Foreskin melanocyte (primary cell): ENCODE measurements at places on chromosomes 3 and 15.

DNA sequence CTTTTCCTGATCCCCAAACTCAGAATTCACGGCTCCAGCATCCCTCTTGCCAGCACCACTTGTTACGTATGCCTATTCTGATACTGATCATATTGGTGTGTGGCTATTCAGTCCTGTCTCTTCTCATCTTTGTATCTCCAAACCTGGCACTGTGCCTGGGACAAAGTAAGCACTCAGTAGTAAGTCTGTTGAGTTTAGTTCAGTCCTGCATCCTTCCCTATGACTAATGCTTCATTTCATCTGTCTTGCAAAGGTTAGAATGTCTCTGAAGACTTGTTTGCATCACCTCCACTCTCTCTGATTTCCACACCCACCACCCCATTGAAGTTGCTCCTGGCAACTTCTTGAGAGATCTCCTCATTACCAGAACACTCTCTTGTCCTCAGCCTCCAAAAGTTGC is 80.3 kb downstream of the HMG20A start:
- DNase-seq: no peak

DNA sequence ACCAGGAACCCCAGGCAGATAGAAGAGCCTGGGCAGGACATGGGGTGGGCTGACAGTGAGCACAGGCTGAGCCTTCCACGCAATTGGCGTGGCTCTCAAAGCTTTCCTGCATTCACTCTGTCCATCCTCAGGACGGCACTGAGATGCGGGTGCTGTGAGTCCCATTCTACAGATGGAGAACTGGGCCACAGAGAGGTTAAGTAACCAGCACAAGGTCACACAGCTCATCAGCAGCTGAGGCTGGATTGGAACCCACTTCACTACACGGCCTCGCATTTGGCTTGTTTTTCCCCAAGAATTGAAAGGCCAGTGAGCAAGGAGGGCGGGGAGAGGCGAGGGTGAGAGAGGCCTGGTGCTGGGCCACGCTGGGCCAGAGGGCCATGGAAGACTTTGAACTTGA is 36.0 kb upstream of the GRIP2 start:
- no peak for DNase-seq

- DNase-seq: no peak
These were observed 407.5 kb upstream of the DPH6 start for GRCh38 chr15:35953424-35953823.

- no peak for DNase-seq
These were observed 727.7 kb upstream of the NECTIN3 start for GRCh38 chr3:110343945-110344344.

- DNase-seq: no peak
These were observed 14.4 kb downstream of the SNAPC5 start for GRCh38 chr15:66483131-66483566.

GRCh38 chr15:41824062-41824745 is 3.7 kb upstream of the JMJD7 start:
- no peak for DNase-seq

DNA sequence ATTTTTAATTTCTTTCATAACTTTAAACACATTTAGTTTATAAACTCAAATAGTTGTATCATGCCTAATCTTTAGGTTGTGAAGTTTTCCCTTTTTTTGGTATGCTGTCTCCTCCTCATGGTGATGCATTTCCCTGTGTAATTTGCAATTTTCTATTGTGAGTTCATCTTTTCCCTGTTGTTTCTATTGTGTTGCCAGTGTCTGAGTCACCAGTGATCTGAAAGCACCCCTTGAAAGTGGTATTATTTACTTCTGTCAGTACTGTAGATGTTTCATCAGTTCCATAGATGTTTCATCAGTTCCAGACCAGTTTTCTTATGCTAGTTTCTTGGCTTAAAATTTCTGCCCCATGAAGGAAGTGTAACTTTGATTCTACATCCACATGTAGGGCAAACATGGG is 80.6 kb downstream of the OXSM start:
- no peak for DNase-seq

GRCh38 chr3:113254171-113254947 is 43.0 kb downstream of the BOC start:
- no peak for DNase-seq

GRCh38 chr3:10279384-10280176 is 13.2 kb downstream of the GHRL start:
- no peak for DNase-seq

GRCh38 chr3:65939801-65940246 is 98.9 kb downstream of the MAGI1 start:
- no peak for DNase-seq
